ENCODE measurements at places on chromosomes 1 and 21.

- no peak for DNase-seq
Observed at GRCh38 chr21:41348434-41348833, 13.4 kb upstream of the MX2 start.

DNA sequence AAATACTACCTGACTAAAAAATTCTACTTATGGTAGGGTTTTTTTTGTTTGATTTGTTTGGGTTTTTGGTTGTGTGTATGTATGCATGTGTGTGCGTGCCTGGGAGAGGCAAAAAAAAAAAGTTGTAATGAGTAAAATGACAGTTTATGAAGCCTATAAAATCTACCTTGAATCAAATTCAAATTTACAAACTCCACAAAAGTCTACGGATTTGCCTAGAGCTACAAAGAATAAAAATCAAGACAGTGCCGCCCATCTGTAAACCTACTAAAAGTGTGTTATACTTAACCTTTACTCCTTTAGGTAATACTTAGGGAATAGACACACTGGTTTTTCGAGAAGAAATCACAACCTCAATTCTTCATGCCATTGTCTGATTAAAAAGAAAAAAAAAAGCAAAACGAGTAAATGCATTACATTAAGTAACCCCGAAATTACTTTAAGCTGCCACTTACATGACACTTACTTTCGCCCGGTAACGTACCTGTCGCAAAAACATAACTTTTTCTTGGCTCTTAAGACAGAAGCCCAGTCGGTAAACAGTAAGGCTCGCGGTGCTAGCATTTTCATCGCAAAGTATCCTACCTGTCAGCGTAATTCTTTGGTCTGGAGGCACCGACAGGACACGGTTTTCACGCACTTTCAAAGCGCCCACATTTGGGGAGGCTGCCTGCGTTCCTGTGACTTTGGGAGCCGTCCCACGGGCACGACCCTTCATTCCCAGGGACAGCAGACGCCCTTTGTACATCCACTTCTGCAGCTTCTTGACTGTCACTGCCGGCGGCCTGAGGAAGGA lies 951 bp downstream of the SYDE2 start:
- no peak for DNase-seq

- DNase-seq, result no peak
Observed at GRCh38 chr1:116259663-116260062, 113.4 kb upstream of the ATP1A1 start.

DNA sequence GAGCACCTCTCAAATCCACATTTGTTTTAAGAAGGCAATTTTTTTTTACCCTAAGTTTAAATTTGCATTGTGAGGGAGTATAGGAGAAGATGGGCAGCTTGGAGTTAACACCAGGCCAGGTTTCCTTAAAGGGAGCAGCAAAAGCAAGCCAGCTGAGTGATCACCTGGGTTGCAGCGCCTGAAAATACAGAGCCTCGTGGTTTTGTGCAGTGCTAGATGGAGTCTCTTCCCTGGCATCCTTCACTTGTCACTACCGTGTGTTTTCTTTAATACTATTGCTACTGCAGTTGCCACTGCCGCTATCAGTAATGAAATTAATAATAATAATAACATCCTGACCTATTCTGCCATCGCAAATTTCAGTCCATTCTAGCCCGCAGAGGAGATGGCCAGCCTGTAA lies 35.2 kb upstream of the VAV3 start:
- DNase-seq, result no peak

- no peak for DNase-seq
Observed at GRCh38 chr1:194341587-194341986, 1155.2 kb upstream of the B3GALT2 start.

DNA sequence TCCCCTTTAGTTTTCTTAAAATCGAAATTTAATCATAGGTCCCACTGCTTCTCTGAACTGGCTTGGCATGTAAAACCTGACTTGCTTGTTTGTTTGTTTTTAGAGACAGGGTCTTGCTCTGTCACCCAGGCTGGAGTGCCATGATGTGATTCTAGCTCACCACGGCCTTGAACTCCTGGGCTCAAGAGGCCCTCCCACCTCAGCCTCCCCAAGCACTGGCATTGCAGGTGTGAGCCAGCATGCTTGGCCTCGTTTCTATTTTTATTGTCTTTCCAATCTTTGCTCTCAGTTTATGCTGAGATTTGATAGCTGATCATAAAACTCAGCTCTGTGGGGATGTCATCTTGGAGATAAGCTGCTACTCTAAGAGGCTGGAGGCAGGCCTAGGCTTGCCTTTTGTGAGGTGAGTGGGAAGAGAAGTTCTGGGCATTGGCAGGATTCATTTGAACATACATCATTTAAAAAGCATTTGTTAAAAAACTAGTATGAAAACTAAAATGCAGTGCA lies 51.5 kb upstream of the GCLM start:
- no peak for DNase-seq

DNA sequence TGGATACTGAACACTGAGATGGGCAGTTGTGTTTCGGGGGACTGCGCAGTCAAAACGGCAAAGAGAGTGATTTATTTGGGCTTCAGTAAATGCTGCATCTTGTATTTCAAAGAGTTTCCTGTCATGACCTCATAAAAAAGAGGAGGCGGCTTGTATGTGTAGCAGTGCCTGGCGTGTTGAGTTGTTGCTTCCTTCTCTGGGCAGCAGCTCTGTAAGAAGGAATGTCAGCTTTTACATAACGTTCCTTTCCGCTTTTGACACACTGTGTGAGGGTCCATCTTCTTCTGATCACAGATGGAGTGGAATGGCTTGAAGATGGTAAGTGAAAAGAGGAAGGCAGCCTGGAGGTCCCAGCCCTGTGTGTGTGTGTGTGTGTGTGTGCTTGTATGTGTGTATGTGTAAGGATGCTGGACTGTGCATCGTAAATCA lies 941 bp downstream of the ELAVL4 start:
- DNase-seq, result peak; percentile 20

DNA sequence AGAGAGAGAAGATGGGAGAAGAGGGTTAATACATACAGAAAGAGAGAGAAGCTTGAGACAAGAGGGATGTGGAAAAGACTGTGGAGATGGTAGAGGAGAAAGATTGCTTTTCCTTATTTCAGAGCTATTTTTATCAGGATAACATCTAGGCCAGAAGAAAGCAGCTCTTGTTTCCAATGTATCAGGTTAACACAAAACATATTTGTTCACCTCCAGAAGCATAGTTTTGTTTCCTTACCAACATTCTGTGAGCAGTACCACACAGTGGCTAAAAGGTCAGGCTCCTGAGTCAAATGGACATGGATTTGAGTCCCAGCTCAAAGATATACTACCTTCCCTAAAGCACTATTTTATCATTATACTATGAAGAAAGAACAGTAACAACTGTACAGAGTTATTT lies 185.5 kb downstream of the DUSP10 start:
- no peak for DNase-seq

DNA sequence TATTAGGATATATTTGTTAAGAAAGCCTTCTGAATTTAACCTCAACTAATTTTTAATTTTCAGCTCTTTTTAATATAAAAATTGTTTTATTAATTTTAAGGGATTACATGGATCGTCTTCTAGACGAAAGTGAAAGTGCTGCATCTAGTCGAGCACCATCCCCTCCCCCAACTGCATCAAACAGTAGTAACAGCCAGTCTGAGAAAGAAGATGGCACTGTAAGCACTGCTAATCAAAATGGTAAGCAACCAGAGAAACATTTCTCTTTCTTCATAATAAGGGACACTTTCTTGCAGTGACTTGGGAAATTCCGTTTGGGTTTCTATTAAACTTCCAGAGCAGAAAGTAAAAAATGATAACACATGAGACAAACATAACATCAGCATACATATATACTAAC lies 56.9 kb downstream of the MIER1 start:
- no peak for DNase-seq

DNA sequence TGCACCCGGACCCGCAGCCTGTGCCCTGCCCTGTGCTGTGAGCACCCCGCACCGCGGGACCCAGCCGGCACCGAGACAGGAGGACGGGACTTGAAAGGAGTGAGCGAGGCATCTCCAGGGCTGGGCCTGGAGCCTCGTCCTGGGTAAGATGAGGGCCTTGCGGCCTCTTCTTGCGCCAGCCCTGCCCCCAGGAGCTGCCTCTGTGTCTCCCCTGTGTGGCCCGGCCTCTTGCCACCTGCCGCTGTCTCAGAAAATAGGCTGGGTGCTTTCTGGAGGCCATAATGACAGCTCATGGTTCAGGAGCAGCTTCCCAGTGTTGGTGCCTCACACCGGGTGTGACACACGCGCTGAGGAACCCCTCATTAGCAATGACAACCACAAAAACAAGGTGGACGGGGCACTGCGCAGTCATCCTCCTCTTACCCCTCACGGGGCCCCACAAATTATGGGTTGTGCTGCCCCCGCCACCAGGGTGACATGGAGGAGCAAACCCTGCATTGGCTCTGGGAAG lies 161.5 kb upstream of the C1orf174 start:
- no peak for DNase-seq

DNA sequence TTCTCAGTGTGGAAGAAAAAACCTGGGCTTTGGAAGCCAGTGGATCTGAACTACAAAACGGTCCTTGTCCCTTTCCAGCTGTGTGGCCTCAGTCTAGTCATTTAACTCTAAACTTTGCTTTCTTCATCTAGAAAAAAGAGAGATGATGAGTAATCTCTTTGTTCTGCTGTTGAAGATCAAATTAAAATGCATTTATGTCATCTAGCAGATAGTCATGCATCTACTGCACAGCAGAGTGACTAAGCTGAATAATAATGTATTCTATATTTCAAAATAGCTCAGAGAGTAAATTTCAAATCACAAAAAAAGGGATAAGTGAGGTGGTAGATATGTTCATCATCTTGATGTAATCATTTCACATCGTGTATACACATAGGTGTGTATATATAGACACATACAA lies 473.2 kb downstream of the DSCAM start:
- no peak for DNase-seq

GRCh38 chr1:234927971-234928640 lies 200.5 kb downstream of the TOMM20 start:
- no peak for DNase-seq

GRCh38 chr1:56483104-56483503 lies 96.3 kb downstream of the PLPP3 start:
- DNase-seq, result no peak

- no peak for DNase-seq
Observed at GRCh38 chr1:2340086-2340917, 51.1 kb downstream of the MORN1 start.

DNA sequence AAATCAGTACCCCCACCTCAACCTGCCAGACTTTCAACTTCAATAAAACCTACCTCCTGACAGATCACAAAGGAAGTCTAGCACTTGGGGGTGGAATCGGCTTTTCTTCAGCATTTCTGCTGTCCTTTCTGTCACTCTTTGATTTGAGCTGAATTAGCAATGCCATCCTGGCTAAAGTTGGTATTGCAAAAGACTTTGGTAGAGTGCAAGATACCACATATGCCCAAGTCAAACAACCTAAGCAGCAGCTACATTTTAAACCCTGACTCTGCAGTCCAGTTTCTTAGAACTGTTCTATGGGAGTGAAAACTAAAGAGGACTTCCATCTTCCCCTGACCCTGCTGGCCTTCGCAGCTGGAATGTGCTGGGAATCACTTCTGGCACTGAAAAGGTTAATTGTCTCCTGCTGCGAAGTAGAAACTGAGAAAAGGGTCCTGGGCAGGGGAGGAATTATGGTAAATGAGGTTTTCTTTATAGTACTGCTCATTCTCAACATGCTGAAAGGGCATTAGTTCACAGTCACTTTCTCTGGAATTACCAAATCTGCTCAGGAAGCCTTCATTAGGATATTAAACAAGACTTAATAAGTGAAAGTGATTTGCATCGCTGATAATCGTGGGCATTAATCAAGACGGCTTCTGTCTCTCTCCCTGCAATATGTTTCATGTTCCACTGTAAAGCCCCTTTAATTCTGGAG lies 126.2 kb upstream of the SMYD2 start:
- no peak for DNase-seq

DNA sequence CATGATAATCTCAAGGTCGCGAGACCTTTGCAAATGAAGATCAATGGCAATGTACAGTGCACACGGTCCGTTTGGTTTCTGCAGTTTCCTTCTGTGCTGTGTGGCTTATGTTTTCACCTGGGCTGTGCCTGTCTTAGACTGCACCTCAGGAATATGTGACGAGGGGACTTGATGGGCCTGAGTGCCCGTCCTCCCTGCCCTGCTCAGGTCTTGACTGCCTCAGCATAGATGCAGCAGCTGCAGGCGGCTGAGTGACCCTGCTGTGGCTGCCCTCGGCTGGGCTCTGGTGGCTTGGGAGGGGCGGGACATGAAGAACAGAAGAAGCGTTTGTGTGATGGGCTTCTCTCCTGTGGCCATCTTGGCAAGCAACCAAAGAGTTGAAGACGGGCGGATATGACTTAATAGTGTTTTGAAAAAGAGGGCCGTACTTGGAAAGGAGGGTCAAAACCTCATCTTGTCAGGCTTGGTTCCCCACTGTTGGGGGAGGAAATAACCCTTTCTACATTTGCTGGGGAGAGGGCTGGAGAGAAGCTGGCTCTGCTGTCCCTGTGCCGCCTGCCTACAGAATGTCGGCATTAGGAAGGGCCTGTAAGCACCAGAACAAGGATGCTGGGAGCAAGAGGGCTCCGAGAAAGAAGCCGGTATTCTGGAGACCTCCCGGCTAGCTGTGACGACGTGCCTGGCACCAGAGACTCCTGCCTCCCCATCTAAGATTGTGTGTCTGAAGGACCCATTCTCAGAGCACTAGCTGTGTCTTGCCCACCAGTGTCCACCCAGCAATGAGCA lies 7.1 kb downstream of the MYBPHL start:
- DNase-seq, result no peak
